Right atrium auricular region (tissue), 2 donors: ENCODE measurements at places on chromosomes 13 and 19.

DNA sequence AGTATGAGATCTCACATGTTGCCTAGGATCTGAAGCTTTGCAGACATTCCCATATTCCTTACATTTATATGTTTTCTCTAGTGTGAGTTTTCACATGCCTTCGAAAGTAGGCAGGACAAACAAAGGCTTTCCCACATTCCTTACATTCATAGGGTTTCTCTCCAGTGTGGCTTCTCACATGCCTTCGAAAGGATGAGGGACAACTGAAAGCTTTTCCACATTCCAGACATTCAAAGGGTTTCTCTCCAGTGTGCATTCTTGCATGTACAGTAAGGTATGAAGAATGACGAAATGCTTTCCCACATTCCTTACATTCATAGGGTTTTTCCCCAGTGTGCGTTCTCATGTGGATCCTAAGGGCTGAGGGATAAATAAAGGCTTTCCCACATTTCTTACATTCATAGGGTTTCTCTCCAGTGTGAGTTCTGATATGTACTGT is 14.2 kb downstream of the ZNF699 start:
- H3K36me3 ChIP-seq: peaks cover 65% of the 10 kb centered on the region
- no peaks in the 10 kb centered on the region for H3K27me3 ChIP-seq
- no peak for DNase-seq
- no peak overlapping the region for H3K4me3 ChIP-seq
- H3K4me1 ChIP-seq: no peaks in the 10 kb centered on the region

DNA sequence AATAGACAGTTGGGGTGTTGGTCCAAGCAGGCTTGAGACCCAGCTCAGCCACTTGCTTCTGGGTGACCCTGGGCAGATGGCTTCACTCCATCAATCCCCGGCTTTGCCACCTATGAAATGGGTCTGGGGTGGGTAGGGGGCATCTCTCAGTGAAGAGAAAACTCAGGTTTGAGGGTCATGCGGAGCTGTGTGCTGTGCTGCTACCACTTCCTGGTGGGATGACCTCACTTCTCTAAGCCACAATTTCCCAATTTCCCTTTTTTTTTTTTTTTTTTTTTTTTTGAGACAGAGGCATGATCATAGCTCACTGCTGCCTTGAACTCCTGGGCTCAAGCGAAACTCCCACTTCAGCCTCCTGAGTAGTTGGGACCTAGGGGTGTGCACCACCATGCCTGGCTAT is 4.6 kb upstream of the PLAUR start:
- H3K4me3 ChIP-seq: no peak overlapping the region
- H3K36me3 ChIP-seq: no peaks in the 10 kb centered on the region
- peaks cover 10% of the 10 kb centered on the region for H3K4me1 ChIP-seq
- H3K27me3 ChIP-seq: no peaks in the 10 kb centered on the region

- H3K27ac ChIP-seq: peak overlapping the region; percentile 91
- DNase-seq: no peak
- peak overlapping the region; percentile 75 for H3K4me3 ChIP-seq
- H3K36me3 ChIP-seq: peaks cover 17% of the 10 kb centered on the region
- no peaks in the 10 kb centered on the region for H3K27me3 ChIP-seq
Observed at GRCh38 chr13:44435919-44436510, 62.4 kb downstream of the SERP2 start.

GRCh38 chr13:48066310-48066989 is 28.5 kb downstream of the MED4 start:
- H3K4me1 ChIP-seq: no peaks in the 10 kb centered on the region
- no peak overlapping the region for H3K27ac ChIP-seq
- no peak overlapping the region for H3K4me3 ChIP-seq
- no peak for DNase-seq
- H3K27me3 ChIP-seq: no peaks in the 10 kb centered on the region

DNA sequence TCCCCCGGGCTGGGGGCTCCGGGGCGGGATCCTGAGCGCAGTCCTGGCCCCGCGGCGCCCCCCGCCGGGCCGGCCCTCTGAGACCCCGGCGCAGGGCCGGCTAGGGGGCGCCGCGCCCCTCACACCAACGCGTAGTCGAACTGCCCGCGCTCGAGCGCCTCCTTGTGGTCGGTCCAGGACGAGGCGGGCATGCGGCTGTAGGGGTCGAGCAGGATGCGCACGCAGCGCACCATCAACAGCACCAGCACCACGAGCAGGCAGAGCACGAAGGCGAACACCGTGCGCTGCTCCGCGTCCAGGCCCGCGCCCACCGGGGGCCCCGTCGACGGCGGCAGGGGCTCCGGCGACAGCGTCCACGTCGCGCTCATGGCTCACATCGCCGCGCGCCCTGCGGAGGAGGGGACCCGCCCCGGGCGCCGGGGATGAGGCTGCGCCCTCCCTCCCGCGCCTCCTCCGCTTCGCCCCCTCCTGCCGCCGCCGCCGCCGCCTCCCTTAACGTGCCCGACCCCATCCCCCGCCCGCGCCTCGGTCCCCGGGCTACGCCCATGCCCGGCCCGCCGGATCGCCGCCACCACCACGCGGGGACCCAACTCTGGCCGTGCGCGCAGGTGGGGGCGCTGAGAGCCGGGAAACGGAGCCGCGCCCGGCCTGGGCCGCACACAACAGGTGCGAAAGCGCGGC is 624 bp downstream of the CTXN1 start:
- peak overlapping the region; percentile 26 for H3K4me3 ChIP-seq
- peaks cover 15% of the 10 kb centered on the region for H3K36me3 ChIP-seq
- no peak for DNase-seq
- H3K4me1 ChIP-seq: peaks cover 65% of the 10 kb centered on the region
- no peaks in the 10 kb centered on the region for H3K27me3 ChIP-seq

DNA sequence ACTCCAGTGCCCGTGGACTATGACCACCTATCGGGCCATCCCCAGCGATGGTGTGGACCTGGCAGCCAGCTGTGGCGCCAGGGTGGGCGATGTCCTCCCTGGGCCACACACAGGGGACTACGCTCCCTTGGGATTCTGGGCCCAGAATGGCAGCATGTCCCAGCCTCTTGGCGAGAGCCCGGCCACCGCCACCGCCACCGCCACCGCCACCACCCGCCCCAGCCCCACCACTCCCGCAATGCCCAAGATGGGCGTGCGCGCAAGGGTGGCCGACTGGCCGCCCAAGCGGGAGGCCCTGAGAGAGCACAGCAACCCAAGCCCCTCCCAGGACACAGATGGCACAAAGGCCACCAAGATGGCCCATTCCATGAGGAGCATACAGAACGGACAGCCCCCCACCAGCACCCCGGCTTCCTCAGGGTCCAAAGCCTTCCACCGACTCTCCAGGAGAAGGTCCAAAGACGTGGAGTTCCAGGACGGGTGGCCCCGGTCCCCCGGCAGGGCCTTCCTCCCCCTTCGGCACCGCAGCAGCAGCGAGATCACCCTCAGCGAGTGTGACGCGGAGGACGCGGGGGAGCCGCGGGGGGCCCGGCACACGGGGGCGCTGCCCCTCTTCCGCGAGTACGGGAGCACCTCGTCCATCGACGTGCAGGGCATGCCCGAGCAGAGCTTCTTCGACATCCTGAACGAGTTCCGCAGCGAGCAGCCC is 142.3 kb downstream of the DPF1 start:
- no peaks in the 10 kb centered on the region for H3K4me1 ChIP-seq
- no peak overlapping the region for H3K27ac ChIP-seq
- DNase-seq: no peak
- no peaks in the 10 kb centered on the region for H3K27me3 ChIP-seq

GRCh38 chr13:30334663-30335386 is 27.5 kb upstream of the KATNAL1 start:
- H3K4me1 ChIP-seq: peaks cover 26% of the 10 kb centered on the region
- no peaks in the 10 kb centered on the region for H3K36me3 ChIP-seq
- DNase-seq: no peak
- no peak overlapping the region for H3K4me3 ChIP-seq
- no peak overlapping the region for H3K27ac ChIP-seq
- no peaks in the 10 kb centered on the region for H3K27me3 ChIP-seq

DNA sequence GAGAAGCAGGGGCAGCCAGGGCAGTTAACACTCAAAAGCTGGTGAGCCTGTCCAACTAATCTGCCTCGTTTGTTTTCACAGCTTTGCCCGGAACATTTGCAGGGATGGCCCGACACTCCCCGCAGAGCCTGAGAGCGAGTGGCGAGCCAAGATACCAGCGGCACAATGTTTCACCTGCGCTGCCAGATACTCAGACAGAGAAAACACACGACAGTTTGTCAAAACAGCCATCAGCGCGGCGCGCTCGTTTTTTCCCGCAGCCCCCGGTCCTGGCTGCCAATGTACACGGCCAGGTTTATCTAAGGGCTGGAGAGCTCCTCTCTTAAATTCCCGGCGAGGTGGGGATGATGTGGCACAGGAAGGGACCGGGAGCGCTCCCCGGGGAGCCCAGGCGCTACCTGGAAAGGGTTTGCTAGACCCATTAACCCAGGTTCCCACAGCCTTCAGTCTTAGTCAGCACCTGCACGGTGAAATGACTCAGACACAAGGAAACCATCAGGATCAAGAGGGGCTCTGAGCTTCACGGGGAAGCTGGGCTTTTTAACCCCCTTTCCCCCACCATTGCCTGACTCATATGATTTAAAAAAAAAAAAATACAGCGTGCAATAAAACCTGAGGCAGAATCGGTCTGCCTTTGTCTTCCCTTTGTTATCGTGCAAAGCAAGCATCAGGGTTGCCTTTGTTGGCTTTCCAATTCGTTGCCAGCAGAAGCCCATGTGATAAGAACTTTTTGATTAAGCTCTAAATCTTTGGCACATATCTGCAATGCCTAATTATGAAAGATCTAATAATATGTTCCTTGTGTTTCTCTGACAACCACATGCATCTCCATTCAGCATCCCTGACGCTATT is 186.2 kb downstream of the EFNB2 start:
- H3K4me3 ChIP-seq: no peak overlapping the region
- no peak overlapping the region for H3K27ac ChIP-seq
- H3K36me3 ChIP-seq: no peaks in the 10 kb centered on the region
- H3K4me1 ChIP-seq: peaks cover 8% of the 10 kb centered on the region

DNA sequence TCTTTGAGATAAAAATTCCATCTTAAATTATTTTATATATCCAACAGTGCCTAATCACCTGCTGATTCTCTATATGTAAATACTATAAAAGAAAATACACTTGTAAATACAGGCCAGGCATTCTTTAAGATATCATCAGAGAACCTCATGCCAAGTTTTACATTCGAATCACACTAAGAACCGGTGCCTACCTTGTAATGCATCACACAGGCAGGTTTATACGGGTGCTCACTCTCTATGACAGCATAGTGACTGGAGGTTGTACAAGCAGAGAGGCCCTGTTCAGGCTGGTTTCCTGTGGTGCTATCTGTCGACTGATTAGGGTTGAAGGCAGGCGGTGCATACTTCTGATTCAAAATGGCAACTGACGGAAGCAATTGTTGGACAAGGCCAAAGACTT is 141.3 kb upstream of the FBXL3 start:
- DNase-seq: no peak
- H3K4me1 ChIP-seq: no peaks in the 10 kb centered on the region
- H3K27ac ChIP-seq: no peak overlapping the region
- peaks cover 75% of the 10 kb centered on the region for H3K36me3 ChIP-seq
- no peaks in the 10 kb centered on the region for H3K27me3 ChIP-seq
- no peak overlapping the region for H3K4me3 ChIP-seq

DNA sequence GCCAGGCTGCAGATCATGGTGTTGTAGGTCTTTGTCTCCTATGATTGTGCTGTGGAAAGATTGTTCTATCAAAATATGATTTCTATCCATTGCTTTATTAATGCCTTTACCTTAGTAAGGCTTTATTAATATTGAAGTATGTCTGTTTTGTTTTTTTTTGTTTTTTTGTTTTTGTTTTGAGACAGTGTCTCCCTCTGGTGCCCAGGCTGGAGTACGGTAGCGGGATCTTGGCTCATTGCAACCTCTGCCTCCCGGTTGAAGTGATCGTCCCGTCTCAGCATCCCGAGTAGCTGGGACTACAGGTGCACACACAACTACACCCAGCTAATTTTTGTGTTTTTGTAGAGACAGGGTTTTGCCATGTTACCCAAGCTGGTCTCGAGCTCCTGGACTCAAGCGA is 7.7 kb downstream of the IRGC start:
- DNase-seq: no peak
- peaks cover 9% of the 10 kb centered on the region for H3K4me1 ChIP-seq
- peaks cover 4% of the 10 kb centered on the region for H3K36me3 ChIP-seq
- H3K4me3 ChIP-seq: no peak overlapping the region
- no peaks in the 10 kb centered on the region for H3K27me3 ChIP-seq
- no peak overlapping the region for H3K27ac ChIP-seq
